ENCODE measurements at places on chromosomes 16 and 17.
A peak's percentile ranks its signal among the peaks of the same experiment; 100 is the strongest.

DNA sequence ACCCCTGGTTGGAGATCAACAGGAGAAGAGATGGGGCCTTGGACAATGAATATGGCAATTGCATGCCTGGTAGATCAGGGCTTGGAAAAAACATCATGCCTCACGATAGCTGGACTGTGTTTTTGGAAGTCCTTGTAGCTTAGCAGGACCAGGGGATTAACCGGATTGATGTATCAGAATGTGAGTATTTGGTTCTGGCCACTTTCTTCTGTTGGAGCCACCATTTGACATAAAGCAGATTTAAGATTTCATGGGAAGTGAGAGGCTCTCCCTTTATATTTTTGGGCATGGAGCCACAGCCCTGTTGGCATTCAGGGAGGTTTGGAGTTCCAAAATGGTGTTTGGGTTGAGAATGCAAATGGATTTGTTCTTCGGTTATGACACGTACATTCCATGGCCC lies 424.7 kb upstream of the MAF start:
- no peak for DNase-seq

GRCh38 chr17:82126556-82127314 lies 28.7 kb upstream of the FASN start:
- no peak for DNase-seq

- DNase-seq = no peak
Measured at GRCh38 chr17:54760836-54761235, 139.8 kb upstream of the TOM1L1 start.

DNA sequence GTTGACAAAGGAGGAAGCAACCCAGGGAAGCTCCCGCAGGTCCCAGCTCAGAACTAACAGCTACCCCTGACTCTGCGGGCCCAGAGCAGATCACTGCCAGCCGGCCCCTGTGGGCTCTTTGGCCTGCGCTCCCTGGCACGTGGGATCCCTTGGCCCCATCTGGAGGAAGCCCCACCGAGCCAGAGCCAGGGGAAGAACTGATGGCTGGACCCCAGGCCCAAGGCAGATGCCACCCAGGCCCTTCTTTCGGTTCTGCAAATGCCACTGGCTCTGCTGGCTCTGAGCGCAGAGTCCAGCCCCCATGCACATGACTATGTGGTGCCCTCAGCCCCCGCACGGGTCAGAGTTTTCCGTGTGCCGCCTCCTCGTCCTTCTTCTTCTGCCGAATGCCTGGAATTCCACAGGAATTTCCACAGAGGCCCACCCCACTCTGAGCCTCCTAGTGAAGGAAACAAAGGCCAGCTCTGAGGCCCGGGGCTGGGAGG lies 35.8 kb upstream of the SNN start:
- peak; percentile 88 for DNase-seq

DNA sequence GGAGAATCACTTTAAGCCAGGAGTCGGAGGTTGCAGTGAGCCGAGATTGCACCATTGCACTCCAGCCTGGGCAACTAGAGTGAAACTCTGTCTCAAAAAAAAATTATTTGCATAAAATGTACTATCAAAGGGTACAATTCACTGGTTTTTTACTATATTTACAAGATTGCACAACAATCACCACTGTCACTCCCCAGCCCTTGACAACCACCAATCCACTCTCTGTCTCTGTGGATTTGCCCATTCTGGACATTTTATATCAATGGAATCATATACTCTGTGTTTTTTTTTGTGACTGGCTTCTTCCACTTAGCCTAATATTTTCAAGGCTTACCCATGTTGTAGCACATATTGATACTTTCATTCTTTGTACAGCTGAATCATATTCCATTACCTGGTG lies 18.8 kb downstream of the TBX2 start:
- DNase-seq = no peak

GRCh38 chr16:69169607-69170352 lies 17.2 kb upstream of the SNTB2 start:
- no peak for DNase-seq

DNA sequence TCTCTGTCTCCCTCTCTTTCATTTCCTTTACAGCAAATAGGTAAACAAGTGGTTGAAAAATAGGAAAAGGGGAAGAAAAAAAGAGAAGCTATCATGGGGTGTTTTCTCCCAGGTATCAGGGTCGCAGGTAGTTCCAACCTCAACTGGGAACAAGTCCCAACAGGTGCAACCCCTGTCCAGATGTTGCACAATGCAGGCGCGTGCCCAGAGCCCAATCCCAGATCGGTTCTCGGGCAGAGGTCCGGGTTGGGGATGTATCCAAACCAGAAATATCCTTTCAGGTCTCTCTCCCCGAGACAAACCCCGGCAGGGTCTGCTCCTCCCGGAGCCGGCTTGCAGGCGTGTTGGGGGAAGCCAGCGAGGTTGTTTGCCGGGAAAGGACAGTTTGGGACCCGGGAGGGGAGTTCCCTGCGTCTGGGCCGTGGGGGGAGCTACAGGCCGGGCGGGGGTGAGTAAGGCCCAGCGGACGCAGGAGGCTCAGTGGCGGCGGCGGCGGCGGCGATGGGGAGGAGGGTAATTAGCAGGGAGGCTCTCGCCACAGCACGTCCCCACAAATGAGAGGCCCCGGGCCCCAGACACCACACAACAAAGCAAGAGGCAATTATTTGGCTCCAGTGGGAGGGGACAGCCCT lies 21.2 kb upstream of the SP6 start:
- peak; percentile 86 for DNase-seq

GRCh38 chr17:72687886-72688285 lies 404.6 kb downstream of the SLC39A11 start:
- no peak for DNase-seq

- no peak for DNase-seq
Measured at GRCh38 chr16:19288872-19289799, 3.6 kb downstream of the CLEC19A start.

GRCh38 chr17:62905233-62905632 lies 60.8 kb upstream of the TANC2 start:
- no peak for DNase-seq

GRCh38 chr16:2333231-2333630 lies 7.3 kb downstream of the ABCA3 start:
- no peak for DNase-seq

- DNase-seq = peak; percentile 97
Measured at GRCh38 chr17:37824534-37825485, 80.0 kb upstream of the HNF1B start.

DNA sequence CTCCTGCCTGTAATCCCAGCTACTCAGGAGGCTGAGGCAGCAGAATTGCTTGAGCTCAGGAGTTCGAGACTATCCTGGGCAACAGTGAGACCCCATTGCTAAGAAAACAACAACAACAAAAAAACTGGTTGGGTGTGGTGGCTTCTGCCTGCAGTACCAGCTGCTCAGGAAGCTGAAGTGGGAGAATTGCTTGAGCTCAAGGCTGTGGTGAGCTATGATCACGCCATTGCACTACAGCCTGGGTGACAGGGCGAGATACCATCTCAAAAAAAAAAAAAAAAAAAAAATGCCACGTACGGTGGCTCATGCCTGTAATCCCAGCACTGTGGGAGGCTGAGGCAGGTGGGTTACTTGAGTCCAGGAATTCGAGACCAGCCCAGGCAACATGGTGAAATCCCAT lies 34.1 kb downstream of the NME2 start:
- no peak for DNase-seq

Data from islet precursor cell (in vitro differentiated cells).